ENCODE measurements at places on chromosomes 12 and 14.

DNA sequence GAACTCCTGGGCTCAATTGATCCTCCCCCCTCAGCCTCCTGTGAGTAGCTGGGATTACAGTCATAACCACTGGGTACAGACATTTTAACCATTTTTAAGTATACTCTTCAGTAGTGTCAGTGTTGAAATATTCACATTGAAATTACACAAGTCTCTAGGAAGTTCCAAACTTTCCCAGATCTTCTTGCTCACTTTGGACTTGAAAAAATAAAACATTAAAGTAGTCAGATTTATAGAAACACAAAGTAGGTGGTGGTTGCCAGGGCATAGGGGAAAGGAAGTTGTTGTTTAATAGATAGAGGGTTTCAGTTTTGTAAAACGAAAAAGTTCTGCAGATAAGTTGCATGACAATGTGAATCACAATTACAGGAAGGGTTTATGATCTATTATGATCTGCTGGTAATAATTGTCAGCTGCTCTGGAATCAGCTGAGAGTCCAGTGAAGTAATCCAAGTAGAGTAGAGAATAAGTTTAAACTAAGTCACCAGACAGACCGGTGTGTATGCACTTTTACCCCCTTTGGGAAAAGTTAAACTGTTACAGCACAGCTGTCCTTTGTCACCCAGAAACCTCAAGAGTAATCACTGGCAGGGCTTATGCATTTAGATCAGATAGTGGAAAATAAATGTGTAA, 27.4 kb downstream of the PCNX1 start:
- DNase-seq = peak; percentile 13

GRCh38 chr12:14694970-14695369, 1.4 kb downstream of the GUCY2C start:
- DNase-seq = no peak

DNA sequence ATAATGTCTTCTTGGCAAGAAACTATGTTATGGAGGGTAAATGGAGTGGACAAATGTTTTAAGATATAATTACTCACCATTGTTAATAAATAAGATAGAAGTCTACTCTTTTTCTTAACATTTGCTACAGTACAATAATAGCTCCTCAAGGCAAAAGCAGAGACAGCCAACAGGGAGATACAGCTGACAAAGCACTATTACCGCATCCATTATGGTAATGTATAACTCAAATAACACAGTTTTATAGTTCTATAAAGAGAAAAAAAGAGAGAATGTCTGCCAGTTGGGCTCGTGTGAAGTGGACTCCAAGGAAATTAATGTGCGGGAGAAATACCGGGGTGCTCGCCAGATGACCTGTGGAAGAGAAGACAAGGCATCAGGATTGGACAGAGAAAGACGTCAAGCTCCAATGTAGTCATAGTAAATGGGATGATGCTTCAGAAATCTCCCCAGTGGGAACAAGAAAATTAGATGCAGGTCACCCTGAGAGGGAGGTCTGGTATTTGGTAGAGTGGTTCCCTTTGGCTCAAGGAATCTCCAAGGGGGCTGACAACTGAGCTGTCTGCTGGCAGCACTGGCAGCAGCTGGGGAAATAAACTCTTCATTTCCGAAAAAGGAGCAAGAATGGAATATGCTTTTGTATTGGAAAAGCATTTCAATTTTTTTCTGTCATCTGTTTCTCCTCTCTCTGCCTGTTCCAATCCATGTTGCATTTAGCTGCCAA, 343.9 kb downstream of the LRFN5 start:
- no peak for DNase-seq

- DNase-seq = peak; percentile 67
Measured at GRCh38 chr12:57086493-57087009, 2.4 kb upstream of the NAB2 start.

DNA sequence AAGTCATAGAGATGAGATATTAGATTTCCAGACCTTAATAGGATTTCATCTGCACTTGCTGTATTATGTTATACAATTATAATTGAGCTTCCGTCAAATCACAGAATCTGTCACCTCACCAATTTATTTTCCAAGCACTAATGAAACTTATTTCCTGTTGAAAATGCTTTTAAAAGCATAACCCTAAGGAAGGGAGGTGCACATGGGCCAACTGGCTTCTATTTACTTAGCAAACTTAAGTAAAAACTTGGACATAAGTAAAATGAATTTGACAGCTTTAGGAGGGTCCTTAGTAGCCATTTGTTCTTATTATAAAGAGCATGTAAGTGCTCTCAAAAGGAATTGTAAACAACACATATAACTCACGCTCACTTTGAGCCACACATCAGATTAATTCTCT, 462.2 kb upstream of the TMPO start:
- no peak for DNase-seq

- peak; percentile 74 for DNase-seq
Measured at GRCh38 chr14:96176811-96177211, 27.8 kb upstream of the BDKRB2 start.

DNA sequence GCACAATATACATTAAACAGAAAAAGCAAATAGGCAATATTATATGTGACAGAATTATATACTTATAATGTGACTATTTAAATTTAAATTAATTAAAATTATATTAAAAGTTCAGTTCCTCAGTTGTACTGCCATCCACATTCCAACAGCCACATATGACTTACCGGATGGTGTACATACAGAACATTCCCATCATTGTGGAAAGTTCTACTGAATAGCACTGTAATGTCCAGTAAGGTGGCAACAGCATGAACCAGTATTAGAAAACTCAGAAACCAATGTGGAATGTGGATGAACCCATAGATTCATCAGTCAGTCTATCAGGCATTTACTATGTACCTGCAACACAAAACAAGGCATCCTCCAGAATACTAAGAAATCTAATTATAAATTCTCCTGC, 12.4 kb downstream of the ATG14 start:
- no peak for DNase-seq

DNA sequence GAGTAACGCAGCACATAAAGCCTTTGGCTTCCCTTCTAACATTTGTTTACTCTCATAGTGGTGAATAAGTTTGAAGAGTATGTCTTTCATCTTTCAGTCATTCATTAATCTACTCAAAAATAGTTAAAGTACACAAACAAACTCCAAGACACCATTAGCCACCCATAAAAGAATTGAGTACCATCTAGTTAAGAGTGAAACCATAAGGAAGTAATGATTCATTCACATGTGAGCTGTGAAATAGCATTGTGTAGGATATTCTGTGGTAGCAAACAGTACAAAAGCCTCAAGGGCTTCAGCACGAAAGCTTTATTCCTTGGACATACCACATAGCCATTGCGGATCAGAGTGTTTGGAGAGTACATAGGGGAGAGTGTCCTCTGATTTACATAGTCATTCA, 13.9 kb downstream of the SYT1 start:
- DNase-seq = no peak

DNA sequence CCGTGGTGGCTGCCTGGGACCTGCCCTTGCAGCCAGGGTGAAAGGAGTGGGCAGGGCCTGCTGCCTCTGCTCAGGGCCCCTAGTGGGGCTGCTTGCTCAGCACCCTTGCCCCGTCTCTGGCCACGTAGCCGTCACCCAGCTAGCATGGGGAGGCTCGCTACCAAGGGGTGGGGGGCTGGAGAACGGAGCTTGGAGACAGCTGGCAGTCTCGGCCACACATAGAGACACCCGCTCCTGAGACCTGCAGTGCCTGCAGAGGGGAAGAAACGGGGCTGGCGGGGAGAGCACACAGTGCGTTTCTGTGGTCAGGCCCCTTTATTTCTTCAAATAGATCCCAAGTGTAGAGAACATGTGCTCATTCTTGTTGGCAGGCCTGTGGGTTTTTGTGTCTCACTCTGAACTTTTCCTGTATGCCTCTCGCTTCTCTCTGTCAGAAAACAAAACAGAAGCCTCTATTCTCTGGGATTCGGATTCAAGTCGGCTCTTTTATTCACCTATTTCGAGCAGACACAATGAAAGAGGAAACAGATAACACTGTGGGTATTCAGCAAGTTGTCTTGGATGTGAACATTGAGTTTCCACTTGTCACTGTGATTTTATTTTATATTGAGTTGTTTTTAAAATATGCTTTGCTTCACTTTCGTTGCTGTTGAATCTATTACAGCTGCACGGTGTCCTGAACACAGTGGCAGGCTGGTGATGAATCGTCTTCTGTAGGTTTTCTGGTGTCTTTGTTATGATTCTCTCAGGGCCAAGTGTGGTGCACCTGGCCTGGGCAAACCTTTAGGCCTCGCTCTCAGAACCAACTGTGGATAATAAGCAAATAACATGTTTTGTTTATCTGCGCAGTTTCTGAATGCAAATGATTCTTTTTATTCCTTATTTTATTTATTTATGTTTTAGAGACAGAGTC, 26.5 kb downstream of the PACS2 start:
- peak; percentile 53 for DNase-seq

- no peak for DNase-seq
Measured at GRCh38 chr12:56679883-56680575, 8.1 kb downstream of the PTGES3 start.

DNA sequence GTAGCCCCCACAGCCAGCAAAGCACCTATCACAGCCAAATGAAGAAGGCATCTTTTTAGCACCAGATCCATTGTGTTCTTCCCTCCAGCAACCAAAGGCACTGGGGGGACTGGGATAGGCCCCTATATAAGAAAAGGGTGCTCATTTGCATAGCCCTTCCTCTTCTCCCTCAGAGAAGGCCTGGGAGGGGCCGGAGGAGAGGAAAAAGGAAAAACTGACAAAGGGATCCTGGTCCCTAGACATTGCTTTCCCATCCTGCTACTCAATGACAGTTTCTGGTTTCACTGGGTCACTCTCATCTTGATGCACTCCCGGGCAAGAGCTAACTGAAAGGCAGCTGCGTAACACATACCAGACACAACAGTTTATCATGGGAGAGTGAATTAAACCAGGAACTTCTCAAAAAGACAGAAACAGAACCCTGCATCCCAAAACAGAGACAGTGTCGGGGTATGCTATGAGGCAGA, at the start of gene PMEL:
Gene PMEL (minus strand): TSS at position 102 of the 467 bp plus-strand sequence. CDS start 31 bp downstream, at position 71.
- DNase-seq = no peak

DNA sequence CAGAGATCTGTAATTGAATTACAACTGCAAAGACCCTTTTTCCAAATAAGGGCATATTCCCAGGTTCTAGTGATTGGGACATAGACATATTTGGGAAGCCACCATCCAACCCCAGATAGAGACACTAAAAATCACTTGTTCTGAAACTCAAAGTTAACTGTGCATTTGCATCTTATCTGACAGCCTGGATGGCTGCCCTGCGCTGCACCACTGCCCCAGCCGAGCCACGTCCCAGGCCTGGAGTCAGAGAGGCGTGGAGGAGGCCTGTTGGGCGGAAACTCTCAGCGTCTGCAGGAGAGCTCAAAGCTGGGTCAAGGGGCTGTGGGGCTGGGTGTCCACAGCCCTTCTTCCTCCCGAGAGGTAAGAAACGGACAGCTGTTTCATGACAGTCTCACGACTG, 124.4 kb downstream of the RIMBP2 start:
- DNase-seq = no peak

- no peak for DNase-seq
Measured at GRCh38 chr12:94643606-94644005, 6.8 kb downstream of the TMCC3 start.

- DNase-seq = no peak
Measured at GRCh38 chr14:23694949-23695663, 58.9 kb downstream of the DHRS2 start.

- DNase-seq = no peak
Measured at GRCh38 chr12:674272-674781, 11.1 kb upstream of the NINJ2 start.

- DNase-seq = peak; percentile 57
Measured at GRCh38 chr12:29611906-29612305, 114.4 kb upstream of the OVCH1 start.

DNA sequence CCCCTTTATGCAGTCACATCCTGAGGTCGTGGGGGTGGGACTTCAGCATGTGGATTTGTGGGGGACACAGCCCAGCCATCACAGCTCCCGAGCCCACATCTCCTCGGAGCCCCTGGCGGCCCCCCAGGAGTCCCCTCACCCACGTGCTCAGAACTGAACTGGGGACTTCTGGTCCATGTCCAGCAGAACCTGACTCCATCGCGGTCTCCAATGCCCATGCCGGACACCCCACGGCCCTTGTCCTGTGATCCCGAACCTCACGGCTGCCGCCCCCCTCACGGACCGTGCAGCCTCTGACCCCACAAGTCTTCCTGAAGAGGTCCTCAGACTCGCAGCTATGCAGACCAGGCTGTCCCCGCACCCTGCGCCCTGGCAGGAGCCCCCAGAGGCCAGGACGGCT, 13.5 kb upstream of the FBRSL1 start:
- no peak for DNase-seq

- DNase-seq = no peak
Measured at GRCh38 chr12:104216521-104216924, 944 bp downstream of the TXNRD1 start.

DNA sequence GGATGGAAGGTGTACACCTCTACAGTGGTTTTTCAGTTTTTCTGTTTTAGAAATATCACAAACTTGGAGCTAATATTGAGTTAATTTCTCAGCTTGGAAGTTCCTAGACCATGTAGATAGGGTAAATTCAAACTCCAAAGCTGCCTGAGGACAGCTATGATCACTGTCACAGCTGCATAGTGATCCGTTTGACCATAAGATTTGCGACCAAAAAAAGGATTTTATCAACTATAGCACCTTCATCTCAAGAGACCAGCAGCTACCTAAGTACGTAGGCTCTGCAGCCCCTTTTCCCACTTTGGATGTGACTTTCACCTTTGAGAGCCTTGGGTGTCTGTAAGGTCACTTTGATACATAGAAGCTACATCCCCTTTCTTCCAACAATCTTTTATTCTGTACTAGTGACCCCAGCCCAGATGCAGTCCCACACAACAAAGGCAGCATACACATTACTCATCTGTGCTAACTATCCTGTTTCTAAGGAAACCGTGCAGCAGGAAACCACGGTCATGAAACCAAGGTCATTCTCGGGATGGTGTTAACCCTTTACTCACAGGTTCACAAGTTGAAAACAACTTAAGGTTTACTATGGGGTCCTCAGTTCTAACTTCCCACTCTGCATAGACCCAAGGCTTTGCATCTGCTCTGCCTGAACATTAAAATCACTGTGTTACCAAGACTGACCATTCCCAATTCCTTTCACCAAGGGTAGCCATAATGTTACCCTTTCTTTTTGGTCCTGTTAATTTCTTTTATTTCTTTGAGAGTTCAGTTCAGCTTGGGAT, 75.4 kb downstream of the IFT81 start:
- peak; percentile 30 for DNase-seq

GRCh38 chr14:33661101-33661500, 289.8 kb downstream of the EGLN3 start:
- no peak for DNase-seq

DNA sequence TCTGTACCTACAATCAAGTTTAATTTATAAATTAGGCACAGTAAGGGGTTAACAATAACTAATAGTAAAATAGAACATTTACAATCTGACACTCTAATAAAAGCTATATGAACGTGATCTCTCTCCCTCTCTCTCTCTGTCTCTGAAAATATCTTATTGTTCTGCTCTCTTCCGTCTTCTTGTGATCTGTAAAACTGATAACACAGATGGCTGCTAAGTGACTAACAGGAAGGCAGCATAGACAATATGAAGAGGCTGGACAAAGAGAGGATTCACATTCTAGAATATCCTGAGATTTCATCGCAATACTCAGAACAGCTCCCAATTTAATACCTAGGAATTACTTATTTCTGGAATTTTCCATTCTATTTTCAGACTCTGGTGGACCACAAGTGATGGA, 827.2 kb downstream of the FLRT2 start:
- DNase-seq = no peak

- no peak for DNase-seq
Measured at GRCh38 chr12:22993609-22994315, 368.8 kb downstream of the ETNK1 start.

Data from AG08396 (cell line).